IMR-90 (cell line): ENCODE measurements at places on chromosomes 1 and 21. TPM values are rescaled to one million over a fixed set of nuclear protein-coding genes. Genes with fewer than 3 reads are reported as not detected.
A peak's percentile ranks its signal among the peaks of the same experiment; 100 is the strongest.

Gene DDR2
- total RNA-seq = 194 and 245 TPM in 2 replicates

DNA sequence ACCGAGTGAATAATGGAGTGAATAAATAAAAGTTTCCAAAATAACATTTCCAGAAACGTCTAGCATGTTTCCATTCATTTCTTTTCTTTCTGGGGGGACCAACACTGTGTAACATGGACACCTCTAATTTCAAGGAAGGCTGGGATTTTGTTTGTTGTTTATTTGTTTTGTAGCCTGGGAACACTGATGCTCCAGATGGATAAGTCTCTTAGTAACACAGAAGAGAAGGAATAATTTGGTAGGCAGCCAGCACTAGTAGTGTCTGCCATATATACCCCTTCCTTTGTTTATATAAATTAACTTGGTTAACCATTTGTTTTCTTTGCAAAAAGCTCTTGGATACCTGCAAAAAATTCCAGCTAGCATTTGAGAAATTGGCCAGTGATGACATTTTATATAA is 411.4 kb upstream of the DEPDC1 start:
- H3K36me3 ChIP-seq = no peaks in the 10 kb centered on the region
- no peaks in the 10 kb centered on the region for H3K4me1 ChIP-seq
- no peak for DNase-seq
- no peak overlapping the region for H3K4me3 ChIP-seq
- no peak overlapping the region for H3K27ac ChIP-seq

- DNase-seq = no peak
- no peak overlapping the region for H3K27ac ChIP-seq
- H3K36me3 ChIP-seq = no peaks in the 10 kb centered on the region
- H3K27me3 ChIP-seq = no peaks in the 10 kb centered on the region
- no peak overlapping the region for H3K4me3 ChIP-seq
Measured at GRCh38 chr1:2786329-2787162, 14.9 kb downstream of the TTC34 start.

DNA sequence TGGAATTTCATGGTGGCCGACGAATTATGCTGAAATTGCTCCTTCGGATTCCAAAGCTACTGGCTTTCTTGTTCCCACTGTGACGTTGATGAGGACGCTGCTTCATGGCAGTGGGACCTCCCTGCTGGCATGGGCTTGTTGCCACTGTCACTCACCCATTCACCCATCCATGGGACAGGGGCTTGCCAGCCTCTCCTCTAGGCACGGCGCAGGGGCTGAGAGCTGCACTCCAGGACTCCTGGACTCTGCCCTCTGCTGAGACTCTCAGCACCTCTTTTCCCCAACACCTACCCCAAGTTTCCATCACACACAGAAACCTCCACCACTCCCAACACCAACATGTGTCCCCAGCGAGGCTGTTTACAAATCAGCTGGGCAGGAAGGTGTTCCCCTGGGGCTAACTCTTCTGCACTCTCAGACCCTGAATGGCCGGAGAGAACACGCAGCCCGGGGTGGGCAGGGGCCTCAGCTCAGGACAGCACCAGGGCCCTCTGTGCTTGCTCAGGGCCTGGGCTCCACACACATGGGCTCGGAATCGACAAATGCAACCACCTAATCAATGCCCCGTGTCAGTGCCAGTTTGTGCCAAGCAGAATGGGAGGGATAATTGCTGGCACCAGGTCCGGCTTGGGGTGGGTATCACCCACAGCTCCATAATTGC is 3.1 kb downstream of the ITGB2 start:
- no peak overlapping the region for H3K4me3 ChIP-seq
- H3K27me3 ChIP-seq = peaks cover 64% of the 10 kb centered on the region
- DNase-seq = no peak
- no peaks in the 10 kb centered on the region for H3K4me1 ChIP-seq
- no peaks in the 10 kb centered on the region for H3K36me3 ChIP-seq
- no peak overlapping the region for H3K27ac ChIP-seq

- H3K27ac ChIP-seq = no peak overlapping the region
- H3K4me3 ChIP-seq = no peak overlapping the region
- no peaks in the 10 kb centered on the region for H3K36me3 ChIP-seq
- peaks cover 29% of the 10 kb centered on the region for H3K27me3 ChIP-seq
- DNase-seq = no peak
Measured at GRCh38 chr21:43850728-43851295, 14.2 kb upstream of the AGPAT3 start.

- peaks cover 2% of the 10 kb centered on the region; the same call in 1 of the 2 replicates for H3K4me1 ChIP-seq
- H3K36me3 ChIP-seq = no peaks in the 10 kb centered on the region
- no peaks in the 10 kb centered on the region for H3K27me3 ChIP-seq
- no peak overlapping the region for H3K4me3 ChIP-seq
- no peak overlapping the region for H3K27ac ChIP-seq
Measured at GRCh38 chr1:214844319-214844718, 238.2 kb upstream of the KCNK2 start.

GRCh38 chr1:53620061-53620855 is 118.7 kb downstream of the GLIS1 start:
- no peak overlapping the region for H3K27ac ChIP-seq
- DNase-seq = peak; percentile 81
- no peaks in the 10 kb centered on the region for H3K36me3 ChIP-seq
- H3K4me3 ChIP-seq = no peak overlapping the region

- no peaks in the 10 kb centered on the region for H3K4me1 ChIP-seq
- no peaks in the 10 kb centered on the region for H3K27me3 ChIP-seq
- H3K36me3 ChIP-seq = peaks cover 21% of the 10 kb centered on the region
- no peak for DNase-seq
- no peak overlapping the region for H3K4me3 ChIP-seq
Measured at GRCh38 chr1:89710498-89711139, 77.7 kb downstream of the LRRC8C start.

- no peak overlapping the region for H3K4me3 ChIP-seq
- DNase-seq = peak; percentile 41
- H3K36me3 ChIP-seq = no peaks in the 10 kb centered on the region
- H3K4me1 ChIP-seq = peaks cover 4% of the 10 kb centered on the region; the same call in 1 of the 2 replicates
Measured at GRCh38 chr1:168321945-168322344, 41.3 kb downstream of the TBX19 start.

Gene STUM
- not detected in 2 replicates for total RNA-seq

DNA sequence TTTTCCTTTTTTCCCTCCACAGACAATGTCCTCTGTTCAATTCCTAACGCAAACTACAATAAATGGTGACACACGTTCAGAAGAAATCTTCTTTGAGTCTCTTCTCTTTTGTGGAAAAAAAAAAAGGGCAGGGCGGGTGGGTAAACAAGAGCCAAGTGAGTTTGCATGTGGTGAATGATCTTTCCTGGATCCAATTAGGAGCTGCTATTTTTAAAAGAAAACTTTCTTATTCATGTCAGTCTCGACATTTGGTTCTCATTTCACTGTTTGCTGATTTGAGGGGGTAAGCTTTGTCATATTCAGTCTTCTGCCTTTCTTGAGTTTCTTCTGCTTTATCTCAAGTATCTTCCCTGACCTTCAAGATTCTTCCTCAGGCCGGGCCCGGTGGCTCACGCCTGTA is 29.2 kb upstream of the KIF1B start:
- no peak for DNase-seq
- H3K4me1 ChIP-seq = no peaks in the 10 kb centered on the region
- H3K36me3 ChIP-seq = peaks cover 19% of the 10 kb centered on the region
- H3K4me3 ChIP-seq = no peak overlapping the region
- no peak overlapping the region for H3K27ac ChIP-seq
- H3K27me3 ChIP-seq = no peaks in the 10 kb centered on the region

- no peaks in the 10 kb centered on the region for H3K27me3 ChIP-seq
- no peaks in the 10 kb centered on the region for H3K4me1 ChIP-seq
- no peak for DNase-seq
- H3K27ac ChIP-seq = no peak overlapping the region
- no peaks in the 10 kb centered on the region for H3K36me3 ChIP-seq
Measured at GRCh38 chr1:217574265-217574949, 56.5 kb downstream of the GPATCH2 start.

GRCh38 chr1:53878492-53879105 is 11.0 kb downstream of the YIPF1 start:
- H3K4me1 ChIP-seq = no peaks in the 10 kb centered on the region
- DNase-seq = peak; percentile 69
- peaks cover 19% of the 10 kb centered on the region for H3K36me3 ChIP-seq
- no peak overlapping the region for H3K27ac ChIP-seq
- H3K4me3 ChIP-seq = no peak overlapping the region

Gene FNDC10
- total RNA-seq = 0.28 and 0.36 TPM in 2 replicates
